ENCODE measurements at places on chromosomes 12 and 14.
A peak's percentile ranks its signal among the peaks of the same experiment; 100 is the strongest.

GRCh38 chr14:85218982-85219381 is 311.0 kb upstream of the FLRT2 start:
- no peak for DNase-seq

- peak; percentile 76 for DNase-seq
Measured at GRCh38 chr12:26113853-26114719, 10.8 kb downstream of the BHLHE41 start.

DNA sequence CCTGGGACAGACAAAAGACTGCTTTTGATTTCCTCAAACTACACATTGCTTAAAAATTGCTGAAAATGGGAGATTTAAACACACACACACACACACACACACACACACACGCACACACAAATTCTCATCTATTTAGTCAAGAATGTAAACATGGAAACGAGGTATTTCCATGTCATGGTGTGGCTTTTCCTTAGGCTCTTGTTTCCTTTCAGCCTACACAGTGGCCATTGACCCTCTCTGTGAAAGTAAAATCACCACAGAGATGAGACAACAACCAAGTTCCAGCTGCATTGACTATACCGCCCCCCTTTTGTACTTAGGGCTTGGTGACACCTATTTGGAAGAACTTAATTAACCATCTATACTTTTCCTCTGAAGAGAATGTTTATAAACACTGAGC is 41.9 kb downstream of the TTC8 start:
- DNase-seq: no peak

- DNase-seq: no peak
Measured at GRCh38 chr12:62805517-62805916, 129.4 kb downstream of the PPM1H start.

GRCh38 chr12:28088566-28089272 is 101.5 kb upstream of the CCDC91 start:
- no peak for DNase-seq

DNA sequence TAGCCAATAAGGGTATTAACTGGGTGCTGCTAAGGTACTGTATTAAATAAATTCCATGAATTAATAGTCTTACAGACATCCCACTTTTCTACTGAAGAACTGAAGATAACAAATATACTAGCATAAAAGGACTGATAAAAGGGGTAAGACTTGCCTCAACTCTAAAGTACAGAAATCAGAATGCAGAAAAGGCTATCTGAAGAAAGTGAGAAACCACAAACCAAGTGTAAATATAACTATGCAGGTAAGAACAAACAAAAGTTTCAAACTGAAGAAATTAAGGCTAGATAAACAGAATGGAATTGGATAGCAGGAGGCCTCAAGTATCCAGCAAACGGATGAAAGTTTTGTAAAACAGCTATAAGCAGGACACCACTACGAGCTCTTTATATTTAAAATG is 29.5 kb downstream of the YAF2 start:
- no peak for DNase-seq

DNA sequence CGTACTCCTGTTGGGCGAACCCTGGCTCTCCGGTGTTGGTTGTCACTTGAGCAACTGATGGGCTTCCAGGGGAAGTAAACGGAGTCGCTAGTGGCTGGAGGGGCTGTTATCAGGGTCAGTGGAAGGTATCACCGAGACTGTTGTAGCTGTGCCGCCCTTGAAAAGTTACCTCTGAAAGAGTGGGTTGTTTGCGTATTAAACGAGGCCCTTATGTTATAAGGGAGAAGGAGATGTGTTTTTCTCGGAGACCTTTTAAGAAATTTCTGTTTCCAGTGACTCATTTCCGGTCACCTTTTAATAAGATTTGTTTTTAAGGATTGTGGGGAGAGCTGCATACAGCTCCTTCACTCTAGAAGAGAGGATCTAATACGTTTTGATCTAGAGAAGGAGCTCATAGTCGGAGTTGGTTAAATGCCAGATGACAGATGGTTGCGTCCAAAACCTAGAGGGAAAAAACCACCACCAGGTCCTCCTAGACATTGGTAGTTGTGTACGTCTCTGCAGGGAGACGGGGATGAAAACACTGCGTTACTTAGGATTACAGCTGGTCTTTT is 750 bp upstream of the DBX2 start:
- DNase-seq: no peak

DNA sequence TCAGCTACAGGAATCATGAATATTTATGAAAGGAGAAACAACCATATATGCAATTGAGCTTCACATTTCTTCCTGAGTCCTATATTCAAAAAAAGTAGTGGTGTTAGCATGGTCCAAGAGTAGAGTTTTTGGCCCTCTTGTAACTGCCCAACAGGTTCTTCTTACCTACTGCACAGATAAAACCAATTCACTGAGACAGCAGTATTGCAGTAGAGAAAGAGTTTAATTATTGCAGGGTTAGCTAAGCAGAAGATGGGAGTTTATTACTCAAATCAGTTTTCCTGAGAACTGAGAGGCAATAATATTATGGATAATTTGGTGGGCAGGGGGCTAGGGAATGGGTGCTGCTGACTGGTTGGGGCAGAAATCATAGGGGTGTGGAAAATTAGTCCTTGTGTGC is 6.5 kb upstream of the CIPC start:
- no peak for DNase-seq

DNA sequence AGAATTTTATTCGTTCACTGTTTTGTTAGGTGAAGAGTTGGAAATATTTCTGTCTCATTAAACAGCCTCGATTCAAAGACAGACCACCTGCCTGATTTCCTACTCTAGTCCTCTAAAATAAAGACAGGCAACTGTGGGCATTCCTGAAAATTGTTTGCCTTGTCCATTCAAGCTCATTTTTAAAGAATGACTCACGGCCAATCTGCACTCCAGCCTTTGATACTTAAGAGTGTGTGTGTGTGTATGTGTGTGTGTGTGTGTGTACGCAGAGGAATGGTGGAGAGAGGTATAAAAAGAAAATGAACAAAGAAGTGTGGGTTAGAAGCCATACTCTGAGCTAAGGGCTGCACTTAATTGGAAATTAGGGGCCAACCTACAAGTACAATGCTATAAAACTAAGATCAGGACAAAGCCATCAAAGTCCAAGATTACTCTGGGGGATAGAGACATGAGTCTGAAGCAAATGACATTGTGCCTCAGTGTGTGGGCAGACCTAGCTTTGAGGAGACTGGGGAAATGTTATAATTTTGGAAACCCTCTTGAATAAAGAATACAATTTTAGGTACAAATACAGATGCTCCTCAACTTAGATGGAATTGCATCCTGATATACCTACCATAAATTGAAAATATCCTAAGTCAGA is 45.6 kb upstream of the SOCS2 start:
- no peak for DNase-seq

- no peak for DNase-seq
Measured at GRCh38 chr14:52781629-52782028, 9.8 kb downstream of the GNPNAT1 start.

GRCh38 chr14:96056509-96057422 is 17.6 kb downstream of the C14orf132 start:
- no peak for DNase-seq

GRCh38 chr12:50314636-50315312 is 31.5 kb upstream of the LIMA1 start:
- DNase-seq: no peak

GRCh38 chr12:31803306-31804184 is 74.7 kb upstream of the AMN1 start:
- DNase-seq: no peak

DNA sequence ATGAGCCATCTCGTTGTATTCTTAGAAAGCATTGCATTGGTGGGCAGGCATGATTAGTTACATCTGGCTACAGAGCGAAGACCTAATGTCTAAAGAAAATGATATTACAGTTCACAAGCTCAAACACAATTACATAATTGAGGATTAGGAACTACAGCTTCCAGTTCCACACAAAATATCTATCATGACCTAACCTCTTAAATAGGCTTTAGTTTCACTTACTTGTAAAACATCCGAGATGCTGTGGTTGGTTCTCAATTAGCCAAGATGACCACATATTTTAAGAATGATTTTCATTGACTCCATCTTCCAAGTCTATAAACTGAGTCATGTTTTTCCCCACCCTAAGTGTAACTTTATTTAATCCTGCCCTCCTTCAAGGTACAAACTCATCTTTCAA is 69.5 kb downstream of the LRIG3 start:
- no peak for DNase-seq

GRCh38 chr14:39360316-39360715 is 71.9 kb downstream of the FBXO33 start:
- no peak for DNase-seq

- no peak for DNase-seq
Measured at GRCh38 chr12:113197518-113198077, 12.1 kb downstream of the RITA1 start.

DNA sequence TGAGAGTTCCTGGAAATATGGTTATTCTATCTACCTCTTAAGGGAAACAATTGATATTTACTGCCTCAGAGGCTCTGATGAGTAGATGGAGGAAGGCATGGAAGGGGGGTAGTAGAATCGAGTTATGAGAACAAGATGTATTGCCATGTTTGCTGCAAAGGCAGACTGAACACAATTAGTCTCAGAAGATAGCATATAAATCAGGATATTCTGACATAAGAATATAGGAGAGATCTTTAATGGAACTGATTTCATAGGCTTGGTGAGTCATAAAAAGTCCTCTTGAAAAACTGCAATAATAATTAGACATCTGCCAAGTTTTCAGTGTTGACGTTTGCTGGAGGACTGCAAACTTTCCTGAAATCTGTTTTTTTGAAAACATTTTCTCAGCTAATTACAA is 636.1 kb downstream of the TMTC2 start:
- no peak for DNase-seq

- no peak for DNase-seq
Measured at GRCh38 chr12:111578276-111578970, 20.7 kb downstream of the ATXN2 start.

- DNase-seq: no peak
Measured at GRCh38 chr14:94677213-94677612, 65.0 kb downstream of the SERPINA3 start.

- DNase-seq: no peak
Measured at GRCh38 chr14:68199554-68200151, 380.1 kb downstream of the RAD51B start.

DNA sequence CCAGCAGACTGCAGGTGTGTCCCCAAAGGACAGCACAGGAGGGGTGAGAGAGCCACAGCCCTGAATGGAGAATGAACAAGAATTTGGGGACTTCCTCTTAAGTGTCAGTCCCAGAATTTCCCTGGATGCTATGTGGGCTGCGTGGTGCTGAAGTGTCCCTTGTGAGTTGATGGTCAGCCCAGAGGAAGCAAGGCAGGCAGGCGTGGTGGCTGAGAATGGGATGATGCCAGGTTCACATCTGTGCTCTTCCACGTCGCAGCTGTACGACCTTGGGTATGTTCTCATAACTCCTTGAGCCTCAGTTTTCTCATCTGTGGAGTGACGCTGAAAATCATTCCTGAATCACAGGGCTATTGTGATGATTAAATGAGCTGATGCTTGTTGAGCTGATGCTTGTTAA is 62.1 kb upstream of the GPATCH2L start:
- no peak for DNase-seq

DNA sequence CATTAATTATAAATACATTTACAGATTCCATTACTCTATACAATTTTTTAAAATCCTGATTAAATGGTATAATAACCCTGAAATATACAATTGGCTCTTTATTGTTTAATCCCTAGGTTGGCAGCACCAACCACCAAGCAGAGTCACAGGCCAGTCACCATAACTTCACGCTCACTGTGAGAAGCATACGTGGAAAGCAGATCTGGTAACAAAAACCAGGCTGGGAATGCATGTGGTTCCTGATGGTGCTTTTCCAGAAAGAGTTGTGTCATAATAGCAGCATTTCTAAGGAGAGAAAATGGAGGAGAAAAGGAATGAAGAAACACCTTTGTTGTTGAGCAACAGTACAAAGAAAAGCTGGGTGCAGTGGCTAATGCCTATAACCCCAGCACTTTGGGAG is 66.1 kb downstream of the SIX6 start:
- no peak for DNase-seq

DNA sequence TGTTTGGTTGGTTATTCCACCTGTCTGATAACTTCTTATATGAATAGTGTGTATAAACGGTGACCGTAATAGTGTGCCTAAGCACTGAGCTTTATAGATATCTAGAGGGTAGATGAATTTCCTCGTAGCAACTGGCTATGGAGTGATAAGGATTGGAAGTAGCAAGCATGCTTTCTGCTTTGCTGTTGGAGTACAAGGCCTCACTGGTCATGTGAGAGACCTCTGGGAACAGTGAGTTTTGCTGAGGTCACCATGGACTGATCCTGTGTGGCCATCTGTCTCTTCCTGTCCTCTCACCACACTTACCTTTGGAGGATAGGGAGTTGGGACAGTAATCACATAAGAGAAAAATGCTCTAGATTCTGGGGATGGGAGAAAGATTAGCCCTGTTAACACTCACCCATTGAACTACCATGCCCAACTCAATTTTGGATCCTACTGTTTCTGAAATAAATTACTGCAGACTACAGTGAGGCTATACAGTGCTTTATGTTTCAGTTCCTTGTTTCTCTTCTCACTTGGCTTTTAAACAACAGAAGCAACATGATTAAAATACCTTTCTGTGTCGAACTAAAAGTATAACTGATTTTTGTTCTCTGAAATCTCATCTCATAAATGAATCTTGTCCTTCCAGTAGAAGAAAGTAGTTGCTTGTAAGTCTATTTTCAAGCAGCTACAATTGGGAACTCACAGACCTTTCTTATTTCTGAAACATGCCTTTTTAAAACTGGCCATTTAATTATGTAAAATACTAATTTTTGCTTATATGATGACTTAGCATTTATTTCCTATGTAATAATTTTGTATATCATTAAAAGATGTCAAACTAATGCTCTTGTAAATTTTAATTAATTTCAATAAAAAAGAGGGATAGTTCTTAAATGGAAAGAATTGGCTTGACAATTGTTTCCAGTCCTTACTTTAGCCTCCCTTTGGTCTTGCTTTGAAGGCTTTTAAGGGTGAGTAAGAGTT is 8.3 kb downstream of the TMX1 start:
- DNase-seq: no peak

DNA sequence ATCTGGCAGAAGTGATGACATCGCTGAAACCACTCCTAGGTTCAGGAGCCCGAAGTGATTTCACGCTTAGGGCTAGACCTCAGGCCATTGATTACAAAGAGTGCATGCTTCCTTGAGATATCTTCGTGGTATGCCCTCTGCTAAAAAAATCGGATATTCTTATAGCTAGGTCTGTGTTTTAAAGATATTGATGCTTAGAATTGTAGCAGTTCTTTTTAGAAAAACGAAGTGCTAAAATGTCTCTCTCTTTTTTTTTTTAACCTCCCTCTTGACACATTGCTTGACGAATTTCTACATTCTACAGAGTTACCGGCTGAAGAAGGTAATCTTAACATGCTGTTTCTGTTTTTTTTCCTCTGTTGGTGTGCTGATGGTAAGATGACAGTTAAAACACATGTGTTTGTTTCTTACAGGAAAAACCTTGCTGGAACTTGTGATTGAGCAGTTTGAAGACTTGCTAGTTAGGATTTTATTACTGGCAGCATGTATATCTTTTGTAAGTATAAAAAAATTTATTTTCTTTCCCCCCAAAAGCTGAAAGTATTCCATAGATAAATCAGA is 1.3 kb downstream of the ATP2A2 start:
- DNase-seq: no peak
